Epithelial cell of prostate (primary cell): ENCODE measurements at places on chromosomes 12 and 14.

- no peak for DNase-seq
Observed at GRCh38 chr14:99579903-99580571, 24.0 kb downstream of the CCDC85C start.

GRCh38 chr14:55964091-55964490, 154.1 kb upstream of the PELI2 start:
- no peak for DNase-seq

GRCh38 chr14:33686218-33686617, 264.7 kb downstream of the EGLN3 start:
- peak; percentile 44 for DNase-seq

DNA sequence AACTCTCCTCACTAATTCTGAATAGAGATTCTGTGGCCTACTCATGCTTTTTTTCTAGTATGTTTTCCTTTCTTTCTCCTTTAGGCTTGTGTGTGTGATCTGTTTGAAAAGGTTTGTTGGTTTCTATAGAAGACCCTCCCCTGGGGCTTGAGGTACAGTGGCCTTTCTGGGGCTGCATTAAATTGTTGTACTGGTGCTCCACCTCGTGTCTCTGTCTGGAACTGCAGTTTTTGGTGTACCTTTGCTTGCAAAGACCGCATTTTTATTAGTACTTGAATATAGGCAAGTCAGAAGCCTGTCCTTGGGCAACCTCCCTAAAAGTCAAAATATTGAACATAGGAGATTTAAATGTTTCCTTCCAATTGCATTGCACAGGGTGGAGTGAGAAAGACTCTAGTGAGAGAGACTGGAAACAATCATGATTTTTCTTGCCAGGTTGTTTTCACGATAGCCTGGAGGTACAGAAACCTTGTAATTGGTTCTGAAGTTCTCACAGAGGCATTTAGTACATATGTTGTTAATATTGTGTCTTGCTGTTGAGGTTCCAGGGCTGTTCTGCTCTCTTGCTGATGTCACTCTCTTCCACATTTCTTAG, 39.0 kb downstream of the SLCO1B1 start:
- no peak for DNase-seq

GRCh38 chr12:39372929-39373328, 70.0 kb downstream of the KIF21A start:
- no peak for DNase-seq

DNA sequence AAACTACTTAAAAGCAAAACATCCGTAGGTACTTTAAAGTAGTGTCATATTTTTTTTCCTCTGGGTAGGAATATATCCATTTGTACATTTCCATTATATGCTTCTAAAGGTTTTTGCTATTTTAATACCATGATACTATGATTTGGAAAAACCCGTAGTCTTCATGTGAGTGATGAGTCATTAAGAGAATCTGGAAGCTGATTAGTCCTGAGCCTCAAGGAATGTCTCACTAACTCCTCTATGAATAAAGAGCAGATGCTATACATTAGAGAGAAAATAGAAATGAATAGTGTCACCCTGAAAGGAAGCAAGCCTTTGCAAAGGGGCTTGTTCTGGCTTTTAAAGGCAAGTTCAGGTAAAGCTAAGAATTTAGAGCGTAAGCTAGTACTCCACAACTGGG, 432.1 kb downstream of the CCDC91 start:
- DNase-seq, result no peak

- DNase-seq, result no peak
Observed at GRCh38 chr12:101794574-101794973, 36.2 kb downstream of the GNPTAB start.

GRCh38 chr12:52806821-52807543, 6.9 kb downstream of the KRT4 start:
- no peak for DNase-seq

DNA sequence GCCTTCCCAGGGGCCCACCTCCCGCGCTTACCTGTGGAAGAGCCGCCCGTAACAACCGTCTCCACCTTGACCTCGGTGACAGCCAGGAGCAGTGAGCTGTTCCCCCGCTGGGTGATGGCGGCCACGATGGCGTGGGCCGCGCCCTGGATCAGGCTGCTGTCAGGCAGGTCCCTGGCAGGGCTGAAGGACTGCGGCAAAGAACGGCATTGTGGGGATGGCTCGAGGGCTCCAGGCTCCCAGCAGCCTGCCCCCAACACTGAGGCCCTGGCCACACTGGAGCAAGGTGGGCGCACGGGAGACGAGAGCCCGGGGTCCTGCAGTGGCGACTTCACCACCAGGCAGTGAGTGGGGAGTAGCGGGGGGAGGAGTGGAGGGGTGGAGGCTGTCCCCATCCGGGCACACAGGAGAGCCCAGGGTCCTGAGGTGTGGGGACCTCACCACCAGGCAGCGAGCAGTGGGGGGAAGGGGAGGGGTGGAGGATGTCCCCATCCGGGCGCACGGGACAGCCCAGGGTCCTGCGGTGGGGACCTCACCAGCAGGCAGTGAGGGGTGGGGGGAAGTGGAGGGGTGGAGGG, 25.0 kb downstream of the JAG2 start:
- no peak for DNase-seq

DNA sequence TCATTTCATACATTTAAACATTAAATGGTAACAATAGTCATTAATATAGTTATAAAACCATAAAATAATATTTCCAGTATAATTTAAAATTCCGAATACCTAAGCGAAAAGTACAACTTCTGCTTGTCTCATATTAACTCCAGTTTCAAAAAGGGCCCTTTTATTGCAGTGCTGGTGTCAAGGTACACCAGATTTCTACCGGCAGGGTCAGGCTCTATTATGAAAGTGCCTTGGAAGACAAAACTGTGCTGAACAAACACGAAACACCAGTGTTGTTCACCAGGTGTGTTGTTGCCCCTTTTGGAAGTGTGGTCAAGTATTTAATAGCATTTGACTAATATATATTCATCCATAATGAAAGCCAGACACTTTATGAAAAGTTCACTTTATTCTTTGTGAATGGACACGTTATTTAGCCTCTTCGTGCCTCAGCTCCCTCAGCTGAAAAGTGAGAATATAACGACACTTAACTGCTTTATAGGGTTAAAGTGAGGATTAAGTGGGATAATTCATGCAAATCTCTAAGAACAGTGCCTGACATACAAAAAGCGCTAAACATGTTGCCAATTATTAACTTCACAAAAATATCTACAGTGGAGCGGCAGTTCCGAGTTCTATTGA, 20.3 kb upstream of the GNS start:
- no peak for DNase-seq

GRCh38 chr14:35412272-35413056, 7.9 kb upstream of the NFKBIA start:
- DNase-seq, result no peak

- no peak for DNase-seq
Observed at GRCh38 chr12:48861111-48861510, 4.6 kb downstream of the RND1 start.

DNA sequence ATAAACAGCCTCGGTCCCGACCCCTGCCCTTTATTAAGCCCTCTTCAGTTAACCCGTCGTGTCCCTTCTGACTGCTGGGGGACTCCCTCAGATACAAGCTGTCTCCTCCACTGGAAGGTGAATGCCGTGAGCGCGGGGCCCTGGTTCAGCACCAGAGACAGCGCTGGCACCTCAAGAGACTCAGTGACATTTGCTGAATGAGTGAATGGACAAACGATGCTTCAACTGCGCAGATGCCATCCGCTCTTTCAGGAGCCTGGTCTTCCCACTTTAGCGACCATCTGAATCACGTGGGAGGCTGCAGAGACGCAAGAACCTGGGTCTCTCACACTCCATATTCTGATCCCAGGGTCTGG, 92.6 kb upstream of the SFSWAP start:
- DNase-seq, result no peak

- DNase-seq, result no peak
Observed at GRCh38 chr12:126847005-126847629, 1419.9 kb upstream of the TMEM132C start.

GRCh38 chr12:21155522-21156351, 24.7 kb downstream of the SLCO1B1 start:
- no peak for DNase-seq

DNA sequence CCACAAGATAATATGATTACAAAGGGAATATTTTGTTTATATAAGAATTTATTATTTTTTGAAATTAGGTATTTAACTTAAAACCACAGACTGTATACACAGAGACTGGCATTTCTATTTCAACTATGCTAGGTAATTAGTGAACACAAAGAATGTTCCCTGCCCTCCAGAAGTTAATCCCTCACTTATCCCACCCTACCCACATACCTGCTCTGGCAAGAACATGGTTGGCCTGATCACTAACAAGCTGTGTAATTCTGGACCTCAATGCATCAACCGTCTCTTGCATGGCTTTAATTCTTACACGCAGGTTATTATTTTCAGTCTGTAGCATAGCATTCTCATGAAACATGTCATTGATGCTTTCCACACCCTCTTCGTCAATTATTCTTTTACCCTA, 85.9 kb downstream of the KIF21A start:
- DNase-seq, result no peak

GRCh38 chr14:37641117-37641516, 45.7 kb downstream of the TTC6 start:
- DNase-seq, result no peak

DNA sequence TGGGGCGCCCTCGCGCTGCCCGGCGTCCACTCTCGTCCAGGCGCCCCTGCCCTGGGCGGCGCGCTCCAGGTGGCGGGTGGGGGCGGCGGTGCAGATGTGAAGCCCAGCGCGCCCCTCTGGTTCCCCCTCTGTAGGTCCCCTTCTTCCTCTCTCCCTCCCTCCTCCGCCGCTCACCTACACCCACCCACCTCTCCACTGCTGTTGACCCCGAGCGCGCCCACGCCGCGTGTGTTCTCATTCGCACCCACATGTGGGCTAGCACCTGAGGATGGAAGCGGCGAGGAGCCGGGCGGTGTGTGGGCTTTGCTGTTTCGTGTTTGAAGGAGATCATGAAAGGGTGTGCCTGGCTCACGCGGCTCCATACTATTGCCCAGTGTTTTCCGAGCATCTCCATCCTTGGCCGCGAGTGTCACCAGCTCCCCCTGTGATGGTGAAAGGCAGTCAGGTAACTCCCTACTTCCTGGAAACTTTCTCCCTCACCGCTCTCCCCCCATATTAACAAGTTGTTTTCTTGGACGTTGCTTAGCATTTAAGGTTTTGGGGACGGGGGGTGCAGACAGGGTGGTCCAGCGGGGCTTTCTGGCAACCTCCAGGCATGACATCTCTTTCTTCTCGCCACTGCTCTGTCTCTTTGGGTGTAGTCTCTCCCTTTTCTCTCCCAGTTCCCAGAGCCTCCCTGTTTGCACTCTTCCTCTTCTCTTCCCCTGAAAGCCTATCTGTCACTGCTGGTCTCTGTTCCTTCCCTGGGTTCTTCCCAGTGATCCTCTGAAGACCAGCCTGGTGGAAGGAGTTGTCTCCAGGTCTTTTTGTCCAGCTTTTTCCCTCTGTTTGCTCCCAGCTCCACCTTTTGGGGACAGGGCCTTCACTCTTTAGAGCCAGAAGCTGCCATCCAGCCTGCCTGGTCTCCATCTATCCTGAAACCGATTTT, 1.6 kb downstream of the CACNA1C start:
- no peak for DNase-seq

DNA sequence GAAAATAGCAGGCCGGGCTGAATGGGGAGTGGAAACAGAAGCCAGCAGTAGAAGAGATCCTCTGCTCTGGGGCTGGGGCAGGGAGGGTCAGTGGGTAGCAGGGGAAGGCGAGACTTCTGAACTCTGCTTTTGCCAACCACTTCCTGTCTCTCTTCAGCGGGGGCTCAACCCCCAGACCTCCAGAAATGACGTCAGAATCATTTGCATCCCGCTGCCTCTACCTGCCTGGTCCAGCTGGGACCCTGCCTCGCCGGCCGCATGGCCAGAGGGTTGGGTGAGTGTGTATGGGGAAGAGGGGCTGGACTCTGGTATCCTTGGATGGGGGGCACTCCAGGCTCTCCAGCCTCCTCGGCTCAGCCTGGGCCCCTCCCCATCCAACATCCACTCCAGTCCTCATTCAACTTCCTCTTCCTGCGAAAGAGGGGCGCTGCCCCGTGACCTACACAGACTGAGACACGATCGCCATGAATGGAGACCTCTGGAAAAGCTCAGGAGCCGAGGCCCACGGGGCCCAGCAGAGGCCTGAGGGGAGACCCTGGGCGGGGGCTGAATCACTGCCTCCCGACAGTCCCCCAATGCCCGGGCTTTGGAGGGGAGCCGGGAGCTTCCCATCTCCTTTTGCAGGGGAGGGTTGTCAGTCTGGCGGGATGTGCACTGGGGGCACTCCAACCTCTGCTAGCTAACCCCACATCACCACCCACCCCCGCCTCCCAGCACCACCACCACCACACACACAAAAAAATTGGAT, 458 bp upstream of the HOXC4 start:
- no peak for DNase-seq

- no peak for DNase-seq
Observed at GRCh38 chr12:124480469-124481256, 86.7 kb downstream of the NCOR2 start.

DNA sequence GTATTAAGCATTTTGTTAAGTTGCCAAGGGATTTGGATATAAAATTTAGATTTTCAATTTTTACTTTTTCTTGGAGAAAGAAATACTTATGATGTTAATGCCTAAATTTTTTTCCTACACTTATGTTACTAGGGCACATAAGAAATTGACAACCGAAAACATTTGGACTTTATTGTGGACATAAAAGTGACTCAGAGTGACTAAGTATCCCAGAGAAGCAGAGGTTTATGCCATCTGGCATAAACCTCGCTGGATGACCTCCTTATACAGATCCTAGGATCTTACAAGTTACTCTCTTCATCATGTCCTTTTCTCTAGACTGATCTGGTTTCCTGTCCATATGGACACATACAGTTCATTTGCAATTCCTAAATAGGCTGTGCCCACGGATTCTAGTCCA, 89.8 kb downstream of the RERG start:
- DNase-seq, result no peak

GRCh38 chr14:69606258-69607184, 4.9 kb upstream of the SUSD6 start:
- no peak for DNase-seq

GRCh38 chr12:88241862-88242570, 99.9 kb downstream of the TMTC3 start:
- DNase-seq, result peak; percentile 79

DNA sequence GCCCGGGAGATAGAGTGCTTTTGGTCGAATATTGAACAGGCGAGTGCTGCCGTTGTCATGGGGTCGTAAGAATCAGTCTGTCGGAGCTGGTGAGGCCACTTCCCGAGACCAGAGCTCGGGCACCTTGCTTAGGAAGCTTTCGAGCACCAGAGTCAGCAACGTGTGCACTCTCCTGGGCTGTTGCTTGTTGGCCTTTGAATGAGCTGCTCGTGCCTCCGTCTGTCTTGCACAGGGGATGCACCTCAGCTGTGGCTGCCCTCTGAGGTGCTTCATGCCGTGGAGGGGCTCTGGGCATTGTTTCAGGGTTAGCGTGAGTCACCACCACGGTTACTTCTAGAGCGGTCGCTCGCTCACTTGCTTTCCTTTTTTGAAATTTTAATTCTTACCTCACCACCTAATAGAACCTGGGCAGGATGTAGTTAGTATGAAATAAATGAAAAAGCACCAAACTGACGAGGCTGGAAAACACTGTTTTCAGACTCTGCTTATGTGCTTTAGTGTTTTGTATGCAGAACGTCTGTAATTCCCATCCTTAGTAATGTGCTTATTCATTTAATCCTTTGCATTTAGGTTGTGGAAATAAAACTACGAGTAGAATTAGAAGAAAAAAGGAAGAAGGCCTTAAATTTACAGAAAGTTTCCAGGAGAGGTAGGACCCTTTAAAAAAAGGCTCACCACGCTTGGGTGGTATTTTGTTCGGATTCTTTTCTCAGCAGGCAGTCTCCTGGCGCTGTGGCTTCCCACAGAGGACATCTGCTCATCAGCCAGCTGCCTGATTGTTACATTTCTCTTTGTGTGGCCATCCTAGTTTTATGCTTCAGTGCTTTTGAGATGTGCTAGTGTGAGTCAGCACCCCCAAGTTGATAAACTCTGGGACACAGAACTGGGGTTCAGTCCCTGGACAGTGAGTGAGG, 40.6 kb downstream of the EP400 start:
- no peak for DNase-seq
